ENCODE measurements at places on chromosomes 11 and 22.
A peak's percentile ranks its signal among the peaks of the same experiment; 100 is the strongest.

GRCh38 chr11:9838229-9838628, 174.4 kb downstream of the SWAP70 start:
- DNase-seq, result no peak

GRCh38 chr11:65546217-65546958, 11.8 kb downstream of the LTBP3 start:
- peak; percentile 96 for DNase-seq

DNA sequence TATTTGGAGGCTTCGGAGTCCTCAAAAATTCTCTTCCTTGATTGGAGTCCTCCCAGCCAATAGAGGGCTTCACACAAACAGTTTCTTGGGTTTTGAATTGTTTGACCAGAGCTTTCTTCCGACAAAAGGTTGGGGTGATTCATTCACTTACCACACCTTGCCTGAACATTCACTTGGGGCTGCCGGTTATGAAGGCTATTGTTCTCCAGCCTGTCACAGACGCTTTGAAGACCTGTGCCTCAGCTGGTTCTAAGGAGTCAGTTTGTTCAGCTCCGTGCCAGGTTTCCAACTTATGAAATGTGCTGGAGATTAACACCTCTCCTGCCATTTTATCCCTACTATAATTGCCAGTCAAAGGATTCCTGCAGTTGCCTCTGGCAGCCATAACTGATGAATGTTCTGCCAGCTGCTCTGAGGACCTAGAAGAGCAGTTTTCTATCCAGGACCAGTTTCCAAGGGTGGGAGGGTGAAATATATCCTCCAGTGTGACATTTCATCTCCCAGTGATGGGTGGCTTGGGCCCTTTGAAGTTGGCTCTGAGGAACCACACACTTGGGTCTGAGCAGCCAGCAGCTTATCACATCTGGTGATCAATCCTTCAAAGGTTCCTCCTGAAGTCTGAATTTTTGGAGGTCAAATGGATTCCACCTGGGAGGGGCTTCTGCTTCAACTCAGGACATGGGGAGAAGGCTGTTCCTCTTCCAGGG, 31.4 kb downstream of the LIMK2 start:
- no peak for DNase-seq

DNA sequence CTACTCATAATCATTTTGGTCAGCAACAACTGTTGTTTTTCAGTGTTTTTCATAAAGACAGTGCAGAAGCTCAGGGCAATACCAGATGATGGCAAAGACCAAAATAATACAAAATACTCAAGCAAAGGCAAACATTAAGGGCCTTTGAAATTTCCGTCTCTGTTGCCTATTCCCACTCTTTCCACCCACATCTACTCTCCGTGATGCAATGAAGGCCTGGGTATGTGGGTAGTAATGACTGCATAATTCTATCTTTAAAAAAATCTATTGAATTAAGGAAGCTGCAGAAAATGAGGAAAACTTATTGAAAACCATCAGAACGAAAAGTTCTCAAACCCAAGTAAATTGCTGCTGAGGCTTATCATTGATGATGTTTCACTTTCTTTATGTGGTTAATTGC, 203.3 kb downstream of the MAML2 start:
- DNase-seq, result no peak

- no peak for DNase-seq
Observed at GRCh38 chr11:33723238-33723881, 12.9 kb downstream of the CD59 start.

- peak; percentile 12 for DNase-seq
Observed at GRCh38 chr11:129731316-129731715, 84.3 kb upstream of the TMEM45B start.

DNA sequence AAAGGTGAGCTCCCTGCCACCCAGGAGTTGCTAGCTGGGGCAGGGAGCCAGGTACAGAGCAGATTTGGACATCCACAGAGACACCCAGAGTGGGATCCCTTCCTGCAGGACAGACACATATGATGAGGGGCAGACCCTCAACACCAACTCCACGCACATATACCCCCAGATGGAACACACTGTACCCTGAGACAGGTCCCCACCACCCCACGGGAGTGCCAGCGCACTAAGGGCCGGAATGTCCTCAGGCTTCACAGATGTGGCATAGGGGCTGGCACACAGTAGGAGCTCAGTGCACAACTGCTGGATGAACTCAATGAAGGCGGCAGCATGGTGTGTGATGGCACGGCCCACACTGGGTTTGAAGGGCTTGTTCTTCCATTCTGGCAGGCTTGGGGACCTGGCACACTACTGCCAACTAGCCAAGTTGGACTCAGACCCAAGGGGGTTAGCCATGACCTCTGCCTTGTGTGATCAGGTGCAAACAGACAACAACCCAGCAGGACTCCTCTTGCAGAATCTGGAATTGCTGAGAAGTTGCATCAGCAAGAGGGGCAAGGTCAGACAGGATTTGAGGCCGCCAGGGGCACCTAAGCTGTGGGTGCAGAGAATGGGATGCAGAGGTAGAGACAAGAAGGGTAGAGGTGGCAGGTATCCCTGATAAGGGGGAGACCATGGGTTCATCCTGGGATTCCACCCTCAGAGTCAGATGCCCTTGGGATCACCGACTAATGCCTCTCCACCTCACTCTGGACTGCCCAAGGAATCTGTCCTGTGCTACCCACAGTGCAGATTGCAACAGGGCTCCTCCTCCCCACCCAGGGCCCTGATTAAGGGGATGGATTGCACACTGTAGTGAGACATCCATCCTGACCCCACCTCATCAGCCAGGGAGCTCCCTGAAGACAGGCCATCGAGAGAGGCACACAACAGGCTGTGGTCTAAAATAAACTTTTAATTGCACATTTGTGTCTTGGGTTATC, 2.4 kb downstream of the C22orf15 start:
- no peak for DNase-seq

- no peak for DNase-seq
Observed at GRCh38 chr22:25364736-25365241, 145.3 kb downstream of the CRYBB2 start.

DNA sequence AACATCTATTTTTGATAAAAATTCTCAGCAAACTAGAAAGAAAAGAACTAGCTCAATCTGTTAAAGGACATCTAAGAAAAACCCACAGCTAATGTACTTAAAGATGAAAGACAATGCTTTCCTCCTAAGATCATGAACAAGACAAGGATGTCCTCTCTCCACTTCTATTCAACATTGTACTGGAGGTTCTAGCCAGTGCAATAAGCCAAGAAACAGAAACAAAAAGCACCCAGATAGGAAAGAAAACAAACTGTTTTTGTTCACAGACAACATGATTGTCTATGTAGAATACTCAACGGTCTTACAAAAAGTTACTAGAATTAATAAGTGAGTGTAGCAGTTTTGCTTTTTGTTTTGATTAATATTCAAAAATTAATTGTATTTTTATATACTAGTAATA, 7.8 kb downstream of the CD3D start:
- no peak for DNase-seq

DNA sequence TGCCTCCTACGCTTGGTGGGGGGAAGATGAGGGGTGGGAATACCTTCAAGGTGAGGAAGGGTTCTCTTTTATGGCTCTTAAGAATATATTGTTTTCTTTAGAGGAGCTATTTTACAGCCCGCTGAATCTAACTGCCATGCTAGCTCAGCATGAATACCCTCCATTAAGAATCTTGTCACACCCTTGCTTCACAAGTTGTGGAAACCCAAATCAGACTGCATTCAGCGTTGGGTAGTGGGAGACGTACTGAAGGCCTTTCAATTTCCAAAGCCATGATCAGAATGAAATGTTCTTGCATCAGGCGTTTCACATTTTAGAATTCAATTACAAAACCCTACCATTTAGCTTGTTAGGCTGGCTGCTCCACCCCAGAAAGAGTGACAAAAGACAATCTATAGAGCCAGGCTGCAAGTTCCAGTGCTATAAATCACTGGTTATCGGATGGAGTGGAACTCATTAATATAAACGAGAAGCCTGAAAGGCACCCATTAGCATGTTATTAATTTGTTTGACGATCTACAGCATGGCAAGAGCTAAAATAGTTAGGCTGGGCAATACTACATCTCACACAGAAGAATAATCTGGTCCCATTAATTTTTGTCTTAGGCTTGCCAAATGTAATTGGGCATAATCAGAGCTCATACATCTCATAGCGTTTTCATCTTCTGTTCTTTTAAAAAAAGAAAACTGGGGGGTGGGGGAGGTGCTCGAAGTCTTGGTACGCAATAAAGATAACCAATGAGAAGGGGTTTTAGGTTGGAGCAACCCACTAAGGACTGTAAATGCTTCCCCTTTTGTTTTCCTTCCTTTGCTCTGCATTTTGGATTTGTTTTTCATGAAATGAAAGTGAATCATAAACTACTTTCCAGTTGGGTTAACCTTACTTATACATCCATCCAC, 57.5 kb downstream of the ABTB2 start:
- no peak for DNase-seq

DNA sequence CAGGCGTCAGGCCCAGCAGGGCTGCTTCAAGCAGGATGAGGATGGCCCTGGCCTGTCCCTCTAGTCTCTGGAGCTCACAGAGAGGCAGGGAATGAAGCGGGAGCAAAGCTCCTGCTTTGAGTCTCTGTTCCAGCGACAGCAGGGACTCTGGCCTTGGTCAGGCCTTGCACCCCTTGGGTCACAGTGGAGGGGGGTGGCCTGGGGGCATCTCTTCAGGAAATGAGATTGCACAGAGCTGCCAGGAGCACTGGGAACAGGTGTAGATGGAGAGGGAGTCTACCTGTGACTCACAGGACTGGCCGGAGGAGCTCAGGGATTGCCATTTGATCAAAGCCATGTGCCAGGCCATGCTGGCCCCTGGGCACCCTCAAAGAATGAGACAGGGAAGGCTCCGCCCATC, 1.6 kb downstream of the ANO1 start:
- no peak for DNase-seq

DNA sequence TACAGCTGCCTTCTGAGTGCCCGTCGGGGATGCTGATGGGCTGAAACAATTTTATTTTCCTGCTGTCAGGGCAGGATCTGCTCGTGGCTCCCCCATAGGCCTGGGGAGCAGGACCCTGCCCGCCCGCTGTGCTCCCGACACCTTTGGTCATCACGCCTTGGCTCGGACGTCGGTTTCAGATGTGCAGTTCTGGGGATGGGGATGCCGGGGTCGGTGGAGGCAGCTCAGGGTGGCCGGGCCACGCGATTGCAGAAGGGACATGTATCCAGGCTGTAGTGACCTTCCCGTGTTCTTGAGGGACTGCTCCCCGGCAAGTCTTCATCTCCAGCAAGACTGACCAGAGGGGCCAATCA, 1150.5 kb downstream of the BRD1 start:
- DNase-seq, result no peak

DNA sequence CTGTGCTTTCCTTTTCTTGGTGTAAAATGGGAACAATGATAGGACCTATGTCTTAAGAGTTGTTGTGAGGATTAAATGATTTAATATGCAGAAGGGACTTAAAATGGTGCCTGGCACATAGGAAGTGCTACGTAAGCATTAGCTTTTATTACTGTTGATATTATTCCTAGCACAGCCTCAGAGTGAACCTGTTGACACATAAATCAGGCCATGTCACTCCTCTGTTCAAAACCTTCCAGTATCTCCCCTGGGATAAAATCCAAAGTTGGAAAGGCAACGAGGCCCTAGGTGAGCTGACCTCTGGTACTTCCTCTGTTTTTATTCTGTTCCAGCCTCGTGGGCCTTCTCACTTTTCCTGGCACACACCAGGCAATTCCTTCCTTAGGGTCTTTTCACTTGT, 108.8 kb upstream of the CADM1 start:
- DNase-seq, result no peak

- no peak for DNase-seq
Observed at GRCh38 chr11:46302866-46303265, 25.4 kb downstream of the CREB3L1 start.

DNA sequence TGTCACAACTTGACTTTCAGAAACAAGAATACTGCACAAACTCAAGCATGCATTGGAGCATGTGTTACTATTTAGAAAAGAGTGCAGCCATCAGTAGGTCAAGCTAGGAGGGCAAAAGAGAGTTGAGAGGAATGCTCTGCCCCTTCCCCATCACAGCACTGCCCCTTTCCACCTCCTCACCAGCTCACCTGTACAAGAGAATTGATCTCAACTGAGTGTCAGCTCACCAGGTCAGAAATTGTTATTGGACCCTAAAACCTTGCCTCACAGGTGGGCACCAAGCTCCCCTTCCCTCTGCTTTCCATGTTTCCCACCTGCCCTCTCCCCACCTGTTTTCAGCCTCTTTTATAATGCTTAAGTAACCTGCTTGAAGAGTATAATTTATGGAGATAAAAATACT, 48.8 kb downstream of the DKK3 start:
- DNase-seq, result no peak

GRCh38 chr11:103487113-103487512, 377.9 kb downstream of the DYNC2H1 start:
- no peak for DNase-seq

DNA sequence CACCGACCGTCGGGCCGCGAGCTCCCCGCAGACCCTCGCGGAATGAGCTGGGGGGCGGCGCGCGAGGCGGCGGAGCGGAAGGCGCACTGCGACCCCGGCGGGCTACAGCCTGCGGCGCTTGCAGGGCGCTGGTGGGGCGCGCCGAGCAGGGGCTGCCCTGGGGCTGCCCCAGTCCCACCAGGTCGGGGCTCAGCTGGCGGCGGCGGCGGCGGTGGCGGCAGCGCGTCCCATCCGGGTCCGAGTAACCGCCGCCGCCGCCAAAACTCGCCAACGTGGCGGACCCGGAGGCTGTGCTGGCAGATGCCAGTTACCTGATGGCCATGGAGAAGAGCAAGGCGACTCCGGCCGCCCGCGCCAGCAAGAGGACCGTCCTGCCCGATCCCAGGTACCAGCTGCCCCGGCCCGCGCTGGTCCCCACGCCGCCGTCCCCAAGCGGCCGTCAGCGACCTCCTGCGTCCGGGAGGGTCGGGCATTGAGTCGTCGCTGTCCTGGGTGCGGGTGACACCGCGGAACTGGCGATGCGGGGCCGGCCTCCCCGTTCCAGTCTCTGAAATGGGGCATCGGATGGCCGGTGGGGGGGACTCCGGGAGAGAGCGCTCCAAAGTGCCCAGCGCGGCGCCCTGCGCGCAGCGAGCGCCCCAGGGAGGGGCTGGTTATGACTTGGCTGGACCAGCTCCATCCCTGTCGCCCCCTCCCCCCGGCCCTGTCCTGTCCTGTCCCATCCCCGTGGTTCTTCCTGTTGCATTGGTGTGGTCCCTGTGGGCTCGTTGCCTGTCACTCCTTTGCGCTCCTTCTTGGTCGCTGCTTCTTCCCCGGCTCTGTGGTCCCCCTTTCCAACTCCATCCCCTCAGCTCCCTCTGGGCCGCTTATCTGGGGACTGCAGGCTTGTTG, 63.5 kb downstream of the CRYBB2 start:
- DNase-seq, result peak; percentile 9

Data from DMS53 (cell line).